ENCODE measurements at places on chromosomes 1 and 21.

GRCh38 chr1:201535046-201535918 lies 3.6 kb upstream of the NAV1 start:
- no peak for DNase-seq

GRCh38 chr1:30045304-30046090 lies 677.9 kb downstream of the MATN1 start:
- DNase-seq = no peak

DNA sequence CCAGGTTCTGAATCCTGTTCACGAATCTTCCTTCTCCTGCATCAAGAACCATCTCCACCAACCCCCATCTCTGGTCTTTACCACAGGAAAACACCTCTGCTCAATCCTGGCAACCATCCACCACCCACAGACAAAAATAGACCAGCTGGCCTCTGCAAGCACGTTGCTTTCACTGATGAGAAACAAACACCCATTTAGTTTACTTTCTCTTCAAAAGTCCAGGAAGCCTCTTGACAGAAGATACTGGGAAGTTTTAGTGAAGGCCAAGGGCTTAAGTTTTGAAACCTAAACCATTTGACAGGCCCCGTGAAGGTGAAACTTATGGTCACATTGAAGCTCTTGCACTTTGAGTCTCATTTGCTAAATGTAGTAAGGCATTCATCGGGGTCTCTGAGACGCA lies 122.6 kb upstream of the PPP2R5A start:
- DNase-seq = no peak

- no peak for DNase-seq
Observed at GRCh38 chr1:89605692-89606091, 27.2 kb upstream of the LRRC8C start.

GRCh38 chr1:228400692-228401454 lies 5.8 kb downstream of the TRIM11 start:
- no peak for DNase-seq

- no peak for DNase-seq
Observed at GRCh38 chr1:239240736-239241135, 145.6 kb upstream of the CHRM3 start.

- no peak for DNase-seq
Observed at GRCh38 chr1:46517010-46517600, 27.5 kb downstream of the DMBX1 start.

DNA sequence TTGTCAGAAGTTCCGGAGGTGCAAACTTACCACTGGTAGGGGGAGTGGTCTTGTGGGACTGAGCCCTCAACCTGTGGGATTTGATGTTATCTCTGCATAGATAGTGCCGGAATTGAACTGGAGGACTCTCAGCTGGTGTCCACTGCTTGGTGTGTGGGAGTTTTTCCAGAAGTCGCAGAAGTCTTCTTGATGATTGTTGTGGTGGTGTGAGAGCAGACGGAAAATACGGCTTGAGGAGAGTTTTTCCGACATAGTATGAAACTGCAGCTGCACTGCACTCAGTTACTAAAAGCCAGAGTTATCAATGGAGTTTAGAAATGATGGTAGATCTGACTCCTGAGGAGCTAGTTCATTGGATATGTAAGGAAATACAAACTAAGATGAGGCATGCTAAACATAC lies 14.9 kb downstream of the RGS5 start:
- DNase-seq = no peak

DNA sequence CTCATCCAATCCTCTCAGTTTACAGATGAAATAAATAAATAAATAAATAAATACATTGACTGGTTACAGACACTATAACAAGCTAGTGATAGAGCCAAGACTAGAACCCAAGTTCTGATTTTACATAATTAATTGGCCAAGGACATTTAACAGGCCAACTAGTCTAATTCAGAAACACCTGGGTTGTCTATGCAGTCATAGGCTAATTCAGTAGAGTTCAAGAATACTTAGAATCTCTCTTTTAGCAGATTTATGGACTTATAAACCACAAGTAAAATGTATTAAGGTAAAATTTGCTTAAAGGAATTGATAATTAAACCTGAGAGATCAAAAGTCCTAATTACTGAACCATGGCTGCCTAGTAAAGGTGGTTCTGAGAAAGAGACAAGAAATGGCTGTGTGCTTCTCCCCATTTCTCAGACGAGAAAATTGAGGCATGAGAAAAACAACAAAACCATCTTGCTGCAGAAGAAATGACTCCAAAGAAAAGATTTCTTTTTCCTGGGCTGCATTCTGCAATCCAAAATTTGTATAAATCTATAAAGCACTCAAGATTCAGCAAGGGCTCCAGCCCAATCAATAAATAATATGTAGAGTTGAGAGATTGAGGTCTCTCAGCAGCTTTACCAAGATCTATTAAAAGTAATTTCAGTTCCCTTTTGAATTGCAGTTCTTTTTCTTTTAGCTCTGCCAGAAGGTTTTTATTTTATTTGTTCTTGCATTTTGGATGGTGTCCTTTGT lies 98.3 kb downstream of the DUSP10 start:
- DNase-seq = no peak

DNA sequence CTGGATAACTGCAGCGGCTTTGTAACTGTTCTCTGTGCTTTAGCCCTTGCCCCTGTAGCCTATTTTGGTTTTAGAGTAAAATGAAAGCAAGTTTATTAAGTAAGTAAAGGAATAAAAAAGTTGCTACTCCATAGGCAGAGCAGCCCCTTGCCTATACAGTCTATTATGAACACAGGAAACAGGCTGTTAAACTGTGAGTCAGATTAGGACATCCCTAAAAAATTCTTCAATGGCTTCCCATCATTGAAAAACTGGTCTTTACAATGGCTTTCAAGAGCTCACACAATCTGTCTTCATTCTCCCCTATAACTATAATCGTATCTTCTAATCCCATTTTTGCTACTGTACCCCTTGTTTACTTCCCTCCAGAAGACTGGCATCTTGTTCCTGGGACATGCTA lies 43.0 kb downstream of the ATG4C start:
- no peak for DNase-seq

GRCh38 chr1:207291723-207292122 lies 29.8 kb upstream of the CD55 start:
- DNase-seq = no peak

GRCh38 chr1:20178634-20179370 lies 7.1 kb upstream of the UBXN10 start:
- DNase-seq = no peak

GRCh38 chr1:228316589-228317387 lies 89.8 kb downstream of the TRIM11 start:
- DNase-seq = no peak

DNA sequence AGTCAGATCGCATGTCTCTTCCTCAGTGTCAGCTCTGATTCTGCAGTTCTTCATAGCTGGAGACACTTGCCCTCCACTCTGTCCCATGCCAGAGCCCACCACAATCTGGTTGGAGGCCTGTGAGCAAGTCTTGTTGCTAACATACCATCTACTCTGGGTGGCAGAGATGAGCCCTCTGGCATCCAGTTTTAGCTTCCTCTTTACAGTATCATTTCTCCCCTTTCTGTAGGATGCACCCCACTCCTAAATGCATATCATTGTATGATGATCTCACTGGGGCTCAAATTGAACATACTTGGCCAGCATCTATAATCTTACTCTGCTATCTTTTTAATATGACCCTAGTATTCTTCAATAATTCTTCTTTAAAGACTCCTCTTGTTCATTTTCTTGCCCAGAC lies 16.9 kb downstream of the PCNX2 start:
- DNase-seq = no peak

- DNase-seq = no peak
Observed at GRCh38 chr1:49306507-49307070, 529.9 kb upstream of the BEND5 start.

DNA sequence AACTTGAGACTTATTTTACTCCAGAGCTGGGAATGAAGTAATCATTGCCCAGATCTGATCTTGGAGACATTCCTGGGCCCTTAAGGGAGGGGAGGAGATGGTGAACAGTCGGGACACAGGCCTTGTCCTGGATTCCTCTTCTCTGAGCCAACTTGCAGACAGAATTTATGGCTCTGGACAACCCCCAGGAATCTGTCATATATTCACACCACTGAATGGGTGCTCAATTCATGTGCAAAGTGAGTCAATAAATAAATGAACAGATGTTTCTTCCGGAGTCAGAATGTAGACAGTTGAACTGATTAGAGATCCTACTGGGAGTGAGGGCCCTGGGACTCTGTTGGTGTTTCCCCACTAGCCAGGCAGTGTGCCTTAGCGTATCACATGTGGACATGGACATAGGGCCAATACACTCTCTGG lies 2.6 kb downstream of the TUFT1 start:
- no peak for DNase-seq

- no peak for DNase-seq
Observed at GRCh38 chr1:204487256-204487615, 7.4 kb downstream of the PIK3C2B start.

DNA sequence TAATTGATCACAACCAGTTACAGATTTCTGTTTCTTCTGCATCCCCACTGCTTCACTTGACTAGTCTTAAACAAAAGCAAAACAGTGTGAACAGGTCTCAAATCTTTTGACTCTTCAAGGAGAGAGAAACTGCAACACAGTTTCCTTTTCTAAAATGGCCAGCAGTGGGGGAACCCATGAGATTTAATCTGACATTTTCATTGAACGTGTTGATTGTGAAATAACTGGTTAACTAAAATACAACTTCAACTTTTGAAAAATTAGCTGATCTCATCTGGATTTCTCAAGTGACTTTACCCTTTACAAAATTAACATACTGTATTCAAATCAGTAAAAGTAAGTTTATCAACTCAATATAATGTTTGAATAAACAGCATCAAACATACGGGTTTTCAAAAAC lies 143.0 kb downstream of the HFM1 start:
- DNase-seq = no peak

DNA sequence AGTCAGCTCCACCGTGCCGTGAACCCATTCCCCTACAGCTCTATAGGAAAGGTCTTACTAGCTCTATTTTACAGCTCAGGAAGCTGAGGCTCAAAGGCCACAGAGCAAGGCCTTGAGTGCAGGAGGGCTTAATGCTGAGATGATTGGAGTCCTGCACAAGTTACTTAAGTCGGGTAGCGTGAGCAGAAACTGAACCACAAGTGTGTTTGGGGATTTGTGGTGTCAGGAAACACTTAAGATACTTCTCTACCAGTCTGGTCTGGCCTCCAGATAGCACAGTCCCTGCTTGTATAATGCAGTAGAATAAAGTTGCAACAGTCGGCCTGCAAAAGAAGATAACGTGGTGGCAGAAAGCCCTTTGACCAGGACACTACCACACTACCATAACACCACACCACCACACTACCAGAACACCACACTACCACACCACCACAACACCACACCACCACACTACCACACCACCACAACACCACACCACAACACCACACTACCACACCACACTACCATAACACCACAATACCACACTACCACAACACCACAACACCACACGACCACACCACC lies 118.1 kb downstream of the SPSB1 start:
- DNase-seq = no peak

- no peak for DNase-seq
Observed at GRCh38 chr1:180793451-180793850, 119.2 kb upstream of the KIAA1614 start.

DNA sequence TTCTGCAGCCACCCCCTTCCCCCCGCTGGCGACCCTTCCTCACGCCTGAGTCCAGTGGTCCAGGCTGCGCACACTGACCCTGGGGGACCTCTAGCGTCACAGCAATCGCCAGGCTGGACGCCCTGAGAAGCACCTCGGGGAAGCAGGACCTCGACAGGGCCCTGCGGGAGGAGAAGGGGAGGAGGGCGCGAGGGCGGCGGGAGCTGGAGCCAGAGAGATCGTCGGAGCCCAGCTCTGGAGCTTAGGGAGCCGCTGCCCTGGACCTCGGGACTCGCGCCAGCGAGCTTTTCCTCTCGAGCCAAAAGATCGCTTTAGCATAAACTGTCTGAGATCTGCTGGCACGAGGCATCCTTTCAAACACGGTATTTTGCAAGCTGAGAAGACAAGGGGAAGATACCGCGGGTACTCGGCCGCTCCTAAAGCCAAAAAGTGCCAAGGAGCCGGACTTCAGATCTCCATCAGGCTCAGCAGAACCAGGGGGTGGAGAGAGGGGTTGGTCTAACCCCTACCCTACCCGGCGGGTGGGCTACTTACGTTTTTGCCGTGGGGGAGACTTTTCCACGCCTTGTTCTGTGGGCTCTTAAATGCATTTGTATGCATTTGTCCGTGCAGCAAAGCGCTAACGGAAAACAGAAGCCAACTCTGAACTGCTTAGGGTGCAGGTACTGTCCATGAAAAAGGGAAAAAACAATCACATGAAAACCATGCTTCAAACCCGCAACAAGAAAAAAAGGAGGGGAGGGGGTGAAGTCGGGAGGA lies 586 bp downstream of the COL24A1 start:
- no peak for DNase-seq

- no peak for DNase-seq
Observed at GRCh38 chr1:18480315-18481189, at the start of gene KLHDC7A. TSS of gene KLHDC7A (plus strand) at chr1:18480930. CDS start at chr1:18480982, 52 bp downstream.

DNA sequence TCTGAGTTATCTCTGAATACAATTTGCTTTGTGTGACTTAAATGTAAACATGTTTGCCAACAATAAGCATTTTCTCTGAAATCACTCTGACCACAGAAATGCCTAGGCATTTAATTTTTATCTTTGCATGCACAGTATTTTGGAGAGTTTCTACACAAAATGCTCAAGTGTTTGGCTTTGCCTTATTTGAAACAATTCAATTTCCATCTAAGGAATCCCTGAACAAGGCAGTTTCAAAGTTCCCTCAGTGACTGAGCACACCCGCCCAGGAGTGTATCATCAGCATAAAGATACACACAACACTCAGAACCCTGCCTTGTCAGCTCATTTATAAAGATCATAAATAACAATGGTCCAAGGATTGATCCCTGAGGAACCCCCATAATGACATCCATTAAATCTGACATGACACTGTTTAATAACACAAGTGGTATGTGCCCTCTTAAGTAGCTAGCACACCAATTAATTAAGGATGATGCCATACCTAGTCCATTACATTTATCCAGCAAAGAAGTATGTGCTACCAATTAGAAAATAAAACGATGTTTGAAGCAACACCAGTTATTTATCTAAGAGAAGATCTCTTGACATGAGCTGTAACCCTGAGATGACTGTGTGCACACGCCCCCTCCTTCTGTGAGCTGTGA lies 585.8 kb downstream of the ADGRL2 start:
- no peak for DNase-seq

DNA sequence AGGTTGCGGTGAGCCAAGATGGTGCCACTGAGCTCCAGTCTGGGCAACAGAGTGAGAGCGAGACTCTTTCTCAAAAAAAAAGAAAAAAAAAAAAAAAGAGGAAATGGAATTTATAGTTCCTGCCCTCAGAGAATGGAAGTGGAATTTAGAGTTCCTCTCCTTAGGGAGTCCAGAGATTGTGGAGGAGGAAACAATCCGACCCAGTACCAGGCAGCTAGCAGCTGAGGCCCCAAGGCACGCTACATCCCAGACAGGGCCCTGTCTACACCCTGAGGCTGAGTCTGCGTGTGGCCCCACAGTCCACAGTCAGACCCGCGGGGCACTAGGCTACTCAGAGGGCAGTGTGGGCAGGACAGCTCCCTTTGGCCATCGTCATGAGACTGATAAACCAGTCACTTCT lies 1.9 kb upstream of the MFN2 start:
- DNase-seq = no peak

- DNase-seq = no peak
Observed at GRCh38 chr1:30109853-30110252, 613.5 kb downstream of the MATN1 start.
